ENCODE measurements at places on chromosomes 13 and 19.

- no peak for DNase-seq
These were observed 215.1 kb downstream of the RBM26 start for GRCh38 chr13:79190932-79191331.

DNA sequence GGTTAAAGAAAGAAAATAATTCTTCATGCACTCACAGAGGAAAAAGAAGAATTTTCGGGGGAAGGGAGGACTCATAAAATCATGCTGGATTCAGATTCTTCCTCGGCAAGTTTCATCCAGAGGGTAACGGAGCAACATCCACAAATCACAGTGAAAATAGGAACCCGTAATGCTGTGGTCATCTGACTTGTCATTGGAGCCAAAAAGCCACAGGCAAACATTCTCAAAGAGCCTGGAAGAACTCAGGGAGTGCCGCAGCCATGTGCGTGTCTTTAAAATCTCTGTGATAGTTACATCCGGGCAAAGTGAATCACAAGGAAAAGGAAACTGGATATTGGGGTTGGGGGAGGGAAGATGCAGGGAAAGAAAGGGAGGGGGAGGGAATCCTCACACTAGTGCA is 33.0 kb upstream of the VSTM2B start:
- no peak for DNase-seq

GRCh38 chr19:32047788-32048187 is 297.6 kb upstream of the ZNF507 start:
- no peak for DNase-seq

- DNase-seq, result no peak
These were observed 51.8 kb upstream of the FREM2 start for GRCh38 chr13:38635030-38635429.

DNA sequence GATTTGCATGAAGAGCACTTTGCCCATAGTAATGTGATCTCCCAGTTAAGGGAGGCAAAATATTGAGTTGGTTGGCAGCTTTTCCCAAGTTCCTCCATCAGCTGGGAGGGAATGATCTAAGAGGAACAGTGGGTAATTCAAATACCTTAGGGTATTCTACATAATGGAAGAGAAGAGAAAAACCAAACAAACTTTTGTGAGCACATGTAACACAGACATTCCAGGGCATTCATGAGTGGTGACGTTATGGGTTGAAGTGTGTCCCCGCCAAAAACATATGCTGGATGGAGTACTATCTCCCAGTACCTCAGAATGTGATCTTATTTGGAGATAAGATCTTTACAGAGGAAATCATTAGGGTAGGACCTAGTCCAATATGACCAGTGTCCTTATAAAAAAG is 220.1 kb downstream of the FOXO1 start:
- DNase-seq, result no peak

- peak; percentile 82 for DNase-seq
These were observed 3.5 kb downstream of the RASA3 start for GRCh38 chr13:114128624-114129522.

DNA sequence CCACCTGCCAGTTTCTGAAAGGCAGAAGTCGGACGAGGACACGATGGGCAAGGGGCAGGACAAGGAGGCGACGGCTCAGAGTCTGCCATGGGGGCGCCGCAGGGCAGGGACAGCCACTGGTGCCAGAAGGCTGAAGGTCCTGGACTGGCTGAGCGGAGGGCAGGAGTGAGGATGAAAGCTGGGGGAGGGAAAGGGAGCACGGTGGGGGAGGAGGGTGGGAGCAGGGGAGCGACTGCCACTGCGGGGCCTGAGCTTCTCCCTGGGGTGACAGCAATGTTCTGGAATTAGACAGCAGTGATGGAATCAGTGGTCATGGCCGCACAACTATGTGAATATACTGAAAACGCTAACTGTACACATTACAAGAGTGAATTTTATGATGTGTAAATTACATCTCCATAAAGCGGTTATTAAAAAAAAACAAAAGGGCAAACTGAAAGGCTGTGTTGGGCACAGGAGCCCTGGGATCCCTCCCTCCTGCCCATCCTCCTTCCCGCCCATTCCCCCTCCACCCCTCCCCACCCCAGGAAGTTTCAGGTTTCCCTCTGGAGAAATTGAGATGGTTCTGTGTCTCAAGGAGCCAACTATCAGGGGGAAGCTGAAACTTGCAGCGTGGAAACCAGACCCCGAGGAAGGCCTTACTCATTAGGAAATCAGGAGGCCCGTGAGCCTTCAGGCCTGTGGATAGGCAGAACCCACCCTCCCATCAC is 15.9 kb downstream of the MLLT1 start:
- no peak for DNase-seq

GRCh38 chr13:26910754-26911465 is 150.3 kb upstream of the GPR12 start:
- no peak for DNase-seq

DNA sequence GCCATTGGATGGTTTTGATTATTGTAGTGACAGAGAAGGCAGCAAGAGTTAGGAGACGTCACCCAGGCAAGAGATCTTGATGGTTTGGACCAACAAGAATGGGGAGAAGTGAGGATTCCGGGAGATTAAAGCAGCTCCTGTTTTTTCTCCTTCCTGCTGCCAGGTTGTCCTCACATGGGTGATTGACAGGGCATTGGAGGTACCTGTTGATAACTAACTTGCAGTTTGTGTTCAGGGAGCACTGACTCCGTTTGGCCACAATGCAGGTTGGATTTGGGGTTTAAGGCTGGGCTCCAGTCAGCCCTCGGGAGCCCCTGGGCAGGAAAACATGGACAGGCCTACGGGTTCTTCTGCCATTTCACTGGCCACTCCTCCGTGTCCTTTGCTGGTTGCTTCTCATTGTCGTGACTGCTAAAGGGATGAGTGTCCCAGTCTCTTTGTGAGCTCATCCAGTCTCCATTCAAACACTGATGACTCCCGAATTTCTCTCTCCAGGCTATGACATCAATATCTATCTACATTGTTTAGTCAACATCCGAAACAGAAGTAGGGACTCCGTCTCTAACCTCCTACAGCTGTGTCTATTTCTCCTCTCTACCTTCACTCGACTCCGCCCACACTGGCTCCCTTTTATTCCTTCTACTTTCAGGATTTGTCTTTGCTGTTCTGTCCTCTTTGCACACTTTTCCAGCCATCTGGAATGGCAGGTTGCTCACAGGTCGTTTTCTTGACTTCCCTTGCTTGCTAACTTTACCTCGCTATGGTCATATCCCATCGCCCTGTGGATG is 1.3 kb upstream of the PTOV1 start:
- DNase-seq, result no peak

GRCh38 chr19:52602941-52603340 is 32.9 kb downstream of the ZNF701 start:
- DNase-seq, result no peak

DNA sequence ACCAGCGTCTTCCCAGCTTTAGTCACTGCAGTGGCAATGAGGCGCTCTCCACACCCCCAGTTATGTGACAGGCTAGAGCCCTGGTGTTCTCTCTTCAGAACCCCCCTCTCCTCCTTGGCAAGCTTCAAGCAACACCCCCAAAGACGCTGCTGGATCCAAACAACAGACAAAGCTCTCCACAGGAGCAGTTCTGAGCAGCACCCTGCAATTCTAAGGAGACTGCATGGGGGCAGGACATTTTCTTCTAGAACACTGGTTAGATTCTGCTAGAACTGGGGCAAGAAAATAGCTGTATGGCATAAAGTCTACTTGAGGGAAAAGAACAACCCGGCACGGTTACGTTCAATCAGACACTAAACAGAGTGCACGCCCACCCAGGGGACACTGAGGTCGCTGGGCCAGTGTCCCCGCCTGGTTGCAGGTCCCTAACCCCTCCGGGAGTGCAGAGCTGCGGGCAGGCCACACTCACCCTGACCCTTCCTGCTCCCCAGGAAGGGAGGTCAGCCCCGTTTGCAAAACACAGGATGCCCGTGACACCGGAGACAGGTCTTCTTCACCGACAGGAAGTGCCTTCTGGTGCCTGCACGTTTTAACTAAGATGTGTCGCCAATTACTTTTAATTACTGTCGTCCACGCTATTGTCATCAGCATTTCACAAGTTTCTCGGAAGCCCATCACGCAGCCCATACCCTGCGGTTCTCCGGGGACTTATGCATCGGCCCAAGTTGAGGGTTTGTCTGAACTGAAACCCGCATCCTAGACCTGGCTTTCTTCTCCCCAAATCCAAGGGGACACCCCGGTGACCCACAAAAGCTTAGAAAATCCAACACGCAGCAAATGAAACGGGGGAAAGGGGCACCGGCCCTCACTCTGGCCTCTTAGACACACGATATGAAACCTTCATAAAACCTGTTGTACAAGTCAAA is 943 bp downstream of the GJB6 start:
- DNase-seq, result no peak

All from stimulated activated CD8-positive, alpha-beta memory T cell treated with anti-CD3 and anti-CD28 coated beads, Interleukin-7, amount 100 ng/mL, for 1 hour (primary cell).